ENCODE measurements at places on chromosomes 12 and 14.

- DNase-seq: no peak
Measured at GRCh38 chr14:81517798-81518398, 15.8 kb downstream of the SEL1L start.

DNA sequence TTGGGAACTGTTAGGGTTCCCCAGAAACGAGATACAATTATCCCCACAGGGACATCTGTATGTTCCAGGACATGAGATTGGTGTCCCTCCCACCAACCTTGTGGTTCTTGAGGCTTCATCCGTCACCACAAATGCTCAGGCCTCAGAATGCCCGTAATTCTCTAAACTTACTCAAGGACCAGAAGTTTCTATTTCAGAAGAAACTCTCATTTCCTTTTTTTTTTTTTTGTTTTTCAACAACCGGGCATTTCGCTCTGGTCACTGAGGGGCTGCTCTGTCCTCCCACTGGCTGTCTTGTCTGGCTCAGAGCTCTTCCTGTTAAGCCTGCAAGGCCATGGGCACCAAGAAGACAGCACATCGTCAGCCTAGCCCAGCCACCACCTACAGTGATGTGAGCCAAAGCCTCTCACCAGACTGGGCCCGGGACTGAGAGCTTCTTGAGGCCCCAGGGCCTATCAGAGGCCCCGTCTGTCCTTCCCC, 36.2 kb downstream of the VDR start:
- DNase-seq: no peak

DNA sequence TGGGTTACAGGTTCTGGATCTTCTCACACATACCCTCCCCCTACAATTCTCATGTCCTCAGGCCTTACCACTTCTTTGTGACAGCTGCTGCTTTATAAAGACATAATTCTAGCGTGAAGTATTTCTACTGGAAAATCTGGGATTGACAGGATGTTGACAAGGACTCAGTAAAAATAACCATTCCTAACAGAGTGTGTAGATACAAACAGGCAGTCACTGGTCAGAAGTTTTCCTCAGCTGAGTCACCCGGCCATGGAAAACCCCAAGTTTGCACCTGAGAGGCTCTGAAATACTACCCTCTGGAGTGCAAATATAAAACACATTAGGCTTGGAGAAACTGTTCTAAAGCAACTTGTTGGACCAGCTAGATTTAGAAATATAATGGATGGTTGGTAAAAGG, 54.4 kb downstream of the SPPL3 start:
- DNase-seq: no peak

DNA sequence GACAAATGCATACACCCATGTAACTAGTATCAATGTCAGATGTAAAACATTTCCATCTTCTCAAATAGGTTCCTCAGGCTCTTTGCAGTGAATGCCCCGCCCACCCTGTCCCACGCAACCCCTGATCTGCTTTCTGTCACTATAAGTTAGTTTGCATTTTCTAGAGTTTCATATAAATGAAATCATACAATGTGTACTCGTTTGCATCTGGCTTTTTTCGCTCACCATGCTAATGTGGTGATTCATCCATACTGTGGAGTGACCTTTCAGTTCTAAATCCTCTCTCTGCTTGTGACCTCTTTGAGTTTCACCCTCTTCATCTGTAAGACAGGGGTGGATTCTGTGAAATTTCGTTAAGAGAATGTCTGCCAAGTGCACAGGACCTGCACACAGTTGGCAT, 30.6 kb upstream of the MSI1 start:
- DNase-seq: no peak
